Activated CD8-positive, alpha-beta memory T cell treated with anti-CD3 and anti-CD28 coated beads, Interleukin-2, amount 10 ng/mL, durations not matched to agents 7 days and 5 days (primary cell): ENCODE measurements at places on chromosomes 12 and 14. TPM values are rescaled to one million over a fixed set of nuclear protein-coding genes. Genes with fewer than 3 reads are reported as not detected.

Gene PLCZ1
- total RNA-seq: not detected

Gene IL23A
- total RNA-seq: 12.4 TPM

Gene GALNT16
- 0.16 TPM for total RNA-seq

Gene LRFN5
- not detected for total RNA-seq

Gene OAS1
- 161 TPM for total RNA-seq

Gene SLC6A15
- not detected for total RNA-seq
